HTR-8/SVneo (cell line): ENCODE measurements at places on chromosomes 11 and 22.
A peak's percentile ranks its signal among the peaks of the same experiment; 100 is the strongest.

- DNase-seq: no peak
Measured at GRCh38 chr11:74533421-74533820, 39.9 kb upstream of the LIPT2 start.

DNA sequence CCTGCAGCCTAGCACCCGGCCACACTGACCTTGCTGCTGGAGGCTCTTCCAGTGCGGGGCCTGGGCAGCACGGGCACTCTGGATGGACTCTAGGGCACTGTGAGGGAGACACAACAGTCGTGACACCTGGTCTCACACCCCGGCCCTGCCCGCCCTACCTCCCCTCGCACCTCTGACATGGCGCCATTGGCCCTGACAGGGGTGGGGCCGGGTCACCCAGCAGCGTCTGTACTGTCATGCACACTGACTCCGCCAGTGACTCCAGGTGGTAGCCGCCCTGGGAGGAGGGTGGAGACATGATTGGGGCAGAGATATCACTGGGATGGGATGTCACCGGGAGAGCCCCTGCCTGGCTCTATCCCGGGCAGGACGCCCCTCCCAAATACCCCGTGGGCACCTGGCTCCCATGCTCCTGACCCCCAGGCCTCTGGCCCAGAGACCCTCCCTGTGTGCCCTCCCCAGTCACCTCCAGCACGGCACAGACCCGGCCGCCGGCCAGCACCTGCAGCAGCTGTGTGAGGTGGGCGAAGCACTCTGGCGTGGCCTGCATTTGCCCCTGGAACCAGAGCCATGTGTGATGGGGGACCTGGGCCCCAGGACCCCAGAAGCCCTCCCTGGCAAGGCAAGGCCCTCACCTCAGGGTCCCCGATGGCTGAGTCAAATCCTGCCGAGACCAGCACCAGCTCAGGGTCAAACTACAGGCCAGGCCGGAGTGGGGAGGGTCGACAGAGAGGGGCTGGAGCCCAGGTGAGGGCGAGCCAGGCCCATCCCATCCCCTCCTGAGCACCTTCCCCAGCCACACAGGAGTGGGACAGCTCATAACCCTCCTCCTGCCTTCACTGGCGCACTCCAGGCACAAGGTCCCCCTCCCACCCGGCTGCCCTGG, 2.6 kb downstream of the HDAC10 start:
- DNase-seq: no peak

- peak; percentile 88 for DNase-seq
Measured at GRCh38 chr11:85718991-85719807, 33.2 kb upstream of the CCDC89 start.

DNA sequence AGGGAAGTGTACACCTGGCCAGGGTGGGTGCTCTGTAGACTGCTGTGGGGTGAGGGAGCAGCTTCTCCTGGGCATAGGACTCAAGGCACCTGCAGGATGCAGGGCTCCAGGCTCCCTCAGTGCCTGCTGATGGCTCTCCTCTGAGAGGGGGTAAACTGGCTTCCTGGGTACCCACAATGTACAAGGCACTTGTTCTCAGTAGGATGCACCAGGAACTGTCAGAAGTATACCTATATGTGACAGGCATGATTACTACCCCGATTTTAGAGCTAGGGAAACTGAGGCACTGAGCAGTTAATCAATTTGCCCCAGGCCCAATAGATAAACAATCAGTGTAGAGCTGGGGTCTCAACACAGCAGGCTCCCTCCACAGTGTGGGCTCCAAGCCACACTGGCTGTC, 31.4 kb upstream of the GNAZ start:
- DNase-seq: no peak

GRCh38 chr11:115618428-115618827, 114.2 kb upstream of the CADM1 start:
- DNase-seq: no peak

GRCh38 chr22:40189997-40190396, 12.3 kb downstream of the TNRC6B start:
- no peak for DNase-seq

GRCh38 chr11:113286009-113286408, 28.4 kb upstream of the TTC12 start:
- no peak for DNase-seq

DNA sequence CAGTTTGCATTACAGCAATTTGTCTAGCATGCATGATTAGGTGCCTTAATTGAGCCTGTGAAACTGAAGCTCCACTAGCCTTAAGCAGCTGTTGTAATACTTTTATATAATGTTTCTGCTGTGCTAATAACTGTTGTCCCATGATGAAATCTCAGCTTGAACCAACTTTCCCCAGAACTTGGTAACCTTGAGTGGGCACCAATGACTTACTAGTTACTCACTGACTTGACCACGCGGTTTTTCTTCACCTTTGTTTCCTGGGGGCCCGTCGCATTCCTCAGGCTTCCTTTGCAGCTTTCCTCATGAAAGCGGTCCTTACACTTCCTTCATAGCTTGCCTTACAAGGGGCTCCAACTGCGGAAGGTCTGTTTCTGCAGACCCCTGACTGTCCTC, 11.2 kb upstream of the GLYATL1 start:
- no peak for DNase-seq

GRCh38 chr11:97123237-97123636, 733.4 kb downstream of the JRKL start:
- DNase-seq: no peak
